ENCODE measurements at places on chromosomes 3 and 15.

DNA sequence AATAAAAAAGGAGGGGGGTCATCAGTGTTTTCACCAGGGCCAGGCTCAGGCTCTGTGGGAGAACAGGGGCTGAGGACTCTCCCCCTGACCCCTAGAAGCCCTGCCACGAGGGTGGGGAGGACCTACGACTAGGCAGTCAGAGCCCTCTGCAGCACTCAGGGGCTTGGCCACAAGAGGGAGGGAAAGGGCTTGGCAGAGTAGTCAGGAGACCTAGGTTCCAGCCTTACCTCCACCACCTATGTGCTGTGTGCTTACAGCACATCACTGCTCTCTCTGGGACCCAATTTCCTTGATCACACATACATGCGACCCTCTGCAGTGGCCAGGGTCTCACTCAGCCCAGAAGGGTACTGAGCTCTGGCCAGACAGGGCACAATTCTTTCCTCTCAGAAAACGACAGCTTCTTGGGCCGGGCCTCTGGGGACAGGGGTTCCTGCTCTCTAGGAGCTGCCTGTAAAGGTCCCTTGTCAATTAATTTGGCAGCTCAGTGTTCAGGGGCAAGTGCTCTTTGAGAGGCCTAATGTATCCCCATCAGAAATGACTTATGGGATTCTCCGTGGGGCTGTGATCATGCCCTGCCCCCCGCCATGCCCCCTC is 16.4 kb upstream of the SKIC8 start:
- no peak for DNase-seq

GRCh38 chr3:11014253-11014652 is 21.7 kb downstream of the SLC6A1 start:
- no peak for DNase-seq

DNA sequence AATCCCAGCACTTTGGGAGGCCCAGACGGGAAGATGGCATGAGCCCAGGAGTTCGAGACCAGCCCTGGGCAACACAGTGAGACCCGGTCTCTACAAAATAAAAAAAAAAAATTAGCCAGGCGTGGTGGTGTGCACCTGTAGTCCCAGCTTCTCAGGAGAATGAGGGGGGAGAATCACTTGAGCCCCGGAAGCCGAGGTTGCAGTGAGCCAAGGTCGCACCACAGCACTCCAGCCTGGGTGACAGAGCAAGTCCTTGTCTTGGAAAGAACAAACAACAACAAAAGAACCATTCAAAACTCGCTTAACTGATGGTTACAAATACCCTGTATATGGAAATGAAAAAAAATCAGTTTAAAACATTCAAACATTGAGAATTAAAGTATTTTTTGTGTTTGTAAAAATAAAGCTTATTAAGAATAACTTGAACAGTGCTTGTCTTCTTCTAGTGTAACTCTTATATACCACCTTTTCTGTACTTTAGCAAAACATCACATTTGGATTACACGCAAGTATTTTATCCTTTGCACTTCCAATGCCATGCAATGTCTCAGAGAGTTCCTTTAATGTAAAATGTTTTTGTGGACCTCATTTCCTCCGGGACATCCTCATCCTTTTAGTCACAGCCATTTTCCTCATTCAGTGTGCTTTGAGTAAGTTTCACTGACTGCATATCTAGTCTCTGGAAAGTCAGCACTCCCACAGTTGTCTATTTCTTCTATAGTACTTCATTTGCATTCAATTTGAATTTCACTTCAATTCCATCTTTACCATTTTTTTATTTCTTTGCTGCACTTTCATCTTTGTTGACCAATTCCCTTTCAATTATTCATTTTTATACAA is 113.0 kb upstream of the GOLGA8J start:
- DNase-seq: no peak

- DNase-seq: no peak
These were observed 393.3 kb upstream of the WNT5A start for GRCh38 chr3:55880357-55880756.

DNA sequence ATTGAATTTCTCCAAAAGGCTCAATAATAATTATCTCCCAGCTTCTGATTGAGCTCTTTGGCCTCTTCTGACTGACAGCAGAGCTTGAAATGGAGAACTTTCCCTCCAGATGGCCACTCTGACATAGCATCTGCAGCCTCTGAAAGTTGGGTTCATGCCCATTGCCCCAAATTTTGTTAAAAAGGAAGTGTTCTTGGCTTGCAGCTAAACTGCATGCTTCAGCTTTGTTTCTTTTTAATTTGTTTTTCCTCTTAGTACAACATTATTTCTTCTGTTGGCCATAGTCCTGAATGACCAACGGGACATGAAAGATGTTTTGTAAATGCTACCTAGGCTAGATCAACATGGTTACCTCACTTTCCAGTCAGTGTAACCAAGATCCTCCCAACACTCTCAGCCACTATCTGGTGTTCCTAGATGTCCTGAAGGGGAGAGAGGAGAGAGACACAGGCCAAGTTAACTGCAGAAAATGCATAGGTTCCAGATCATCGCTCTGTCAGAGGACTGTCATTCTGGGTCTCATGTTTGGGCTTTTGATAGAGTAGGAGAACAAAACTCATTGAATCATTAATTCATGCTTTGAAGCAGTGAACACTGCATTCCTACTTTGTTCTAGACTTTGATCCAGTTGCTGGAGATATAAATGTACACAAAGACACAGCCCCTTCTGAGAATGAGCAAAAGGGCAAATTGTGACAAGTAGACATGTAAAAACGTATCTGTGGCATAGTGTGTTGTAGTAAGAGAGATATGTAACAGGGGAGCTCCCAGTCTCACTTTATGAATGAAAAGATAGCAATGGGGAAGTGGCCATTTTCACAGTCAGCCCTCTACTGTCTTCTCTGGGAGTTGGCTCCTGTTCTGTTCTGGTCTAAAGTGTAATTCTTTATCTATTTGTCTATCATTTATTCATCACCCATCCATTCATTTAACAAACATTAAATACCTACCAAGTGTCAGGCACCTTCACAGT is 156.2 kb downstream of the ZNF621 start:
- DNase-seq: no peak
